GDM1 (cell line): ENCODE measurements at places on chromosomes 4 and X.

DNA sequence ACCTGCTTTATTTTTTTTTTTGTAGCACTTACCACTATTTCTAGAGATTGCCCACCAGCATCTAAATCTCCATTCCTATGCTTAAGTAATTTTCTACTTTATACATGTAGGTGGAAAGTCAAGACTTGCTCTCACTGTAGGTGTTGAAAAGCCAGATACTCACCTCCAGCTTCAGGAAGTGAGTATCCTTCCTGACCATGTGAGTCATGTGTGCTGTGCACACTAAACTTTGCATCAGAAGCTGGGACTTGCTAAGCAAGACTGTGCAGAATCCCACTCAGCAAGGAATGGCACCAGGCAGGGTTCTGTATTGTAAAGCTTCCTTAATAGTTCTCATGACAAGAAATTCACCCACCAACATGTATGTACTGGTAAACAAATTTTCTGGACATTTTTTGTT, 151.8 kb downstream of the POU4F2 start:
- no peak for DNase-seq

- DNase-seq: no peak
Observed at GRCh38 chrX:40068048-40068447, 29.7 kb downstream of the BCOR start.

GRCh38 chrX:145844886-145845285, 27.3 kb downstream of the SLITRK2 start:
- no peak for DNase-seq

DNA sequence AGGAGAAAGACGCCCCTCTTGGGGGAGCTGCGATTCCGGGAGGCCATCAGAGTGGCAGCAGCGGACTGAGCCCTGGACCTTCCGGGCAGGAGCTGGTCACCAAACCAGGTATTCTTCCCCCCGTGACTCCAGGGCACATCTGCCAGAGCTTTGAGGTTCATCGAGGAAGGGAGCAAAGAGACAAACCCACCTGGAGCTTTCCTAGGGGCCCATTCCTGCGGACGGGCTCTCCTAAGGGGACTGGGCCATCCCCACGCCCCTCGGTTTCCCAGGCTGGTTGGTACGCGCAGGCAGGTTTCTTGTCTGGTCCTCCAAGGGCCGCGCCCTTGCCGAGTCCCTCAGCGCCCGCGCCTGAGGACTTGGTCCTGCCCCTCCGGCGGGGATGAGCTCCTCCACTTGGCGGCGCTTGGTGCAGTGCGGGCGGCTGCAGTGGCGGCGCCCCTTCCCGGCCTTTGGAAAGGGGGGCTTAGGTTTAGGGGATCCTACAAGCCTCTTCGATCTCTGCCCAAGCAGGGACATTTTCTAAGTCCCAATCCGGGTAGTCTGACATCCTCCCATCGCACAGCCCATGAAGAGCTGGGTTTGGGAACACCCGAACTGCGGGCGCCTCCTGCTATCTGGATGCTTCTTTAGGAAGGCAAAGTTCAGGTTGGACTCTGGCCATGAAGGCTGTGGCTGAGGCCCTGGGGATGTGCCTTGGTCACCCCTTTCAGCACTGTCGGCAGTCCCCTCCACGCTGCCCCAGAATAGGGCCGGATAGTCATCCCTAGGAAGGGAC, 538 bp downstream of the STBD1 start:
- DNase-seq: peak; percentile 37

GRCh38 chrX:49155243-49155899, 7.2 kb upstream of the MAGIX start:
- DNase-seq: no peak

GRCh38 chr4:80578001-80578400, 242.5 kb downstream of the CFAP299 start:
- DNase-seq: no peak
